Stimulated activated CD4-positive, alpha-beta T cell treated with anti-CD3 and anti-CD28 coated beads, Interleukin-2, amount 100 ng/mL, for 48 hours (primary cell): ENCODE measurements at places on chromosomes 7 and 10.

DNA sequence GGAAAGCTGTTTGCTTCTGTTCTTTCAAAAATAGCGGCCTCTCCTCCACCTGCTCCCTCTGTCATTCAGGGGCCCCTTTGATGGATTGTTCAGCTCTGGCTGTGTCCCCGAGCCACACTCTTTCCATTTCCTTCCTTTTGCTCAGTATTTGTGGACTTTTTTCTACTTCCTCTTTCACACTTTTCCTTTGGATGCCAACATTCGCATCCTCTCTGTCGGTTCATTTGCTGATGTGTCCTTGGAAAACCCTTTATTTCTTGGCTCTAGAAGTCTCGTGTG is 11.7 kb upstream of the PWWP2B start:
- DNase-seq: no peak

- DNase-seq: no peak
These were observed 24.4 kb downstream of the TRUB1 start for GRCh38 chr10:114962441-114962840.

- no peak for DNase-seq
These were observed 46.4 kb downstream of the ABCB5 start for GRCh38 chr7:20661884-20662283.

- DNase-seq: no peak
These were observed 490.0 kb upstream of the PHF14 start for GRCh38 chr7:10483671-10484070.

DNA sequence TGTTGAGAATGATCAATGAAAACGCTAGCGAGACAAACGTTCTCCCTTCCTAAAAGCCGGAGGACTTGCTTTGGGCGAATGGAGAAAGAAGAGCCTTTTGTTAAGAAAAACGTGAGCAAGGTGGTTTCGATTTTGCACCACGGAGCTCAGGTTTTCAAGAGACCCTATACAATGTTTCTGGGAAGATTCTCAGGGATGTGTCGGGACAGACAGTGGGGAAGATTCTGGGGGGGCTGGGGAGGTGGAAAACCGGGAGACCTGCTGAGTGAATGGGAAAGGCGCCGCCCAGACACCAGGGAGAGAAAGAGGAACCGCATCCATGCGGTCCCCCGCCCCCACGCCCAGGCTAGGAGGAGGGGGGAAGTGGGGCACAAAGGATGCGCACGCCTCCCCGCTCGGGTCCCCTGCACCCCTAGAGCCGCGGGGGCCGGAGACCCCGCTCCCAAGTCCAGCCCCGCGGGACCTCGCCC is 745 bp downstream of the YWHAG start:
- no peak for DNase-seq

DNA sequence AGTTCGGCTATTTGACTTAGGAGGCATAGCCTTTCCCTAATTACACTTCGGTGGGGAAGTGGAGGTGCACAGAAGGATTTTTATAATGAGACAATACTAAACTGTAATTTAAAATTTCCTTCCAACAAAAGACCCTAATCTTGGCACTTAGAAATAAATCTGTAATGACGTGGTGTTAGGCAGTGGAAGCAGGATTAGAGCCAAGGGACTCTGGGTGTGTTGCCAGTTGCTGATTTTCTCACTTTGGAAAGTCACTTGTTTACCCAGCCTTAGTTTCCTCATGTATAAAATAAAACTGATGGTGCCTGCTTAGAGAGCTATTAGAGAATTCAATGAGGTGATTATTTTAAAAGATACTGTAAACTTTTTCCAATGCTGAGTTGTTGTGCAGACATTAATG is 287.2 kb downstream of the AUTS2 start:
- DNase-seq: no peak

- DNase-seq: no peak
These were observed 38.8 kb upstream of the ZRANB1 start for GRCh38 chr10:124903111-124903510.

- no peak for DNase-seq
These were observed 501.7 kb upstream of the SORCS1 start for GRCh38 chr10:107666214-107666613.
